Small intestine (tissue), 16 donors: ENCODE measurements at places on chromosomes 6 and 20.

GRCh38 chr20:46122071-46122470 lies 4.0 kb downstream of the CD40 start:
- no peaks in the 10 kb centered on the region for H3K4me1 ChIP-seq
- no peak overlapping the region for H3K27ac ChIP-seq

DNA sequence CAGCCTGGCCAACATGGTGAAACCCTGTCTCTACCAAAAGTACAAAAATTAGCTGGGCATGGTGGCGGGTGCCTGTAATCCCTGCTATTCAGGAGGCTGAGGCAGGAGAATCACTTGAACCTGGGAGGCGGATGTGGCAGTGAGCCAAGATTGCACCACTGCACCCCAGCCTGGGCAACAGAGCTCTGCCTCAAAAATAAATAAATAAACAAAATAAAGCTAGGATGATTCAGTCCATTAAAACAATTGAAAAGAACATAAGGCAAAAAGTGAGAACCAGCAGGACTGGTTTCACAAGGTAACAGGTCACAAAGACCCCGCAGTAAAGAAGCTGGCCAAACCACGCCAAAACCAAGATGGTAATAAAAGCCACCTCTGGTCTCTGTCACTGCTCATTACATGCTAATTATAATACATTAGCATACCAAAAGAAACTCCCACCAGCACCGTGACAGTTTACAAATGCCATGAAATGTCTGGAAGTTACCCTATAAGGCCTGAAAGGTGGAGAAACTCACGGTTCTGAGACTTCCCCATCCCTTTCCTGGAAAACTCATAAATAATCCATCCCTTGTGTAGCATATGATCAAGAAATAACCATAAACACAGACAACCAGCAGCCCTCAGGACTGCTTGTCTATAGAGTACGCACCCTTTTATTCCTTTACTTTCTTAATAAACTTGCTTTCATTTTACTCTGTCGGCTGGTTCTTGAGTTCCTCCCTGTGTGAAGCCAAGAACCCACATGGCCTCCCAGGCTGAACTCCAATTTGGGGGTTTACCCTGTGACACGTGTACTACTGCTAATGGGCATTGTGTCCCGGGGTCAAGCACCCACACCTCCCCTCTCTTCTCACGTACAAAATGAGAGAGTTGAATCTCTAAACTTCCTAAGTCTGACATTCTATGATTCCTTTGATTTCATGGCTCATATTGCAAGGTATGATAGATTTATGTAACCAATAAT lies 10.2 kb downstream of the LAMA4 start:
- DNase-seq, result no peak
- H3K27me3 ChIP-seq, result no peaks in the 10 kb centered on the region
- H3K4me3 ChIP-seq, result no peak overlapping the region
- no peaks in the 10 kb centered on the region for H3K4me1 ChIP-seq

GRCh38 chr6:47004463-47004862 lies 37.7 kb downstream of the ADGRF1 start:
- no peaks in the 10 kb centered on the region for H3K4me1 ChIP-seq
- no peak for DNase-seq
- H3K27me3 ChIP-seq, result no peaks in the 10 kb centered on the region
- H3K36me3 ChIP-seq, result no peaks in the 10 kb centered on the region

DNA sequence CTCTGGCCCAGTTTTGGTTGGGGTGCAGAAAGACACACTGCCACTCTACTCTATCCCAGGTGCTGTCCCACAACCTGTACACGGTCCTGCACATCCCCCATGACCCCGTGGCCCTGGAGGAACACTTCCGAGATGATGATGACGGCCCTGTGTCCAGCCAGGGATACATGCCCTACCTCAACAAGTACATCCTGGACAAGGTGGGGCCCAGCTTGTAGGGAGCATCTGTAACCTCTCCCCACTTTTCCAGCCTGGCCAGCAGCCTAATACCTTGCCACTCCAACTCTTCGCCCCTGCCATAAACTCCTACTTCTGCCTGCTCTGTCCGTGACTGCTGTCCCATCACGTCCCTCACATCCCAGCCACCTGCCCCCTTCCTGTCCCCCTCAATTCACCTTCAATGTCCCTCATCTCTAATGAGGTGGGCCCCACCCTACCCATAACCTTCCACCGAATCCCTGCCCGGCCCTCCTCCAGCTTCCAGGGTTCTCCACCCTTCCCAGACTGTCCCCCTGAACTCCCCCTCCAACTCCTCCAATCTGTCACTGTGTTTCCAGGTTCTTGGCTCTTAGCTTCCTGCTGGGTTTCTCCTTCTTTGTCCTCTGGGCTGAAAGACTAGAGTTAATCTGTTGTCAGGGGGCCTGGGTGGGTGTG lies 12.1 kb downstream of the DEF6 start:
- no peaks in the 10 kb centered on the region for H3K36me3 ChIP-seq
- H3K4me1 ChIP-seq, result no peaks in the 10 kb centered on the region
- H3K4me3 ChIP-seq, result no peak overlapping the region

- H3K4me1 ChIP-seq, result no peaks in the 10 kb centered on the region
- DNase-seq, result peak; percentile 74
- H3K4me3 ChIP-seq, result peak overlapping the region; percentile 57
- H3K36me3 ChIP-seq, result no peaks in the 10 kb centered on the region
- peak overlapping the region; percentile 77 for H3K27ac ChIP-seq
Observed at GRCh38 chr20:31861385-31862156, 8.8 kb downstream of the DUSP15 start.

GRCh38 chr20:54648421-54649142 lies 173.2 kb downstream of the DOK5 start:
- no peak for DNase-seq
- H3K27ac ChIP-seq, result no peak overlapping the region
- no peak overlapping the region for H3K4me3 ChIP-seq
- H3K27me3 ChIP-seq, result no peaks in the 10 kb centered on the region
- H3K36me3 ChIP-seq, result no peaks in the 10 kb centered on the region
- H3K4me1 ChIP-seq, result no peaks in the 10 kb centered on the region

DNA sequence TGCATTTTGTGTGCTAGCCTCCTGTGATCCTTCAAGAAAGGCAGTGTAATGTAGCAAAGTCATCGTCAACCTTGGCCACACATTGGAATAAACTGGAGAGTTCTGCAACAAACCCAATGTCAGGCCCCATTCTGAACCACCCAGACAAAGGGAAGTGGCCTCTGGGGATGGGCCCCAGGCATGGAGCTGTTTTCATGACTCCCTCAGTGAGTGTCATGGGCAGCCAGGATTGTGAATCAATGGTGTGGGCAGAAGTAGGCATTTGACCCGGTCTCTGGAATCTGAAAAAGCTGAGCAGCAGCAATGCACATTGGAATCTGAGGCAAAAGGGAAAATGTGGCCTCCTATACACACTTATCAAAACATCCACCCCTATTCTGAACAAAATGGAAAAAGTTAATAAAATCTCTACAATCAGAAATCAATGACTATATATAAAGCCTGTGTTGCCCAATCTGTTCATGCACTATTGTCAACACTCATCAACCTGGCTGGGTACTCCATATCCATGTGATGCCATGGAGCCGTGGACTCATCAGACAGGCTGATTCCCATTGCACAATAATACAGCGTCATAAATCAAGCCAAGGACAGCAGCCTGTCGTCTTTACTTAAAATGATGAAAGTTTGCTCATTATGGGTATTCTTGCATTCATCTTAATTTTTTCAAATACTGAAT lies 134.9 kb upstream of the STMND1 start:
- H3K27me3 ChIP-seq, result no peaks in the 10 kb centered on the region
- no peaks in the 10 kb centered on the region for H3K4me1 ChIP-seq
- no peak overlapping the region for H3K27ac ChIP-seq
- DNase-seq, result no peak
- no peaks in the 10 kb centered on the region for H3K36me3 ChIP-seq
- H3K4me3 ChIP-seq, result no peak overlapping the region

DNA sequence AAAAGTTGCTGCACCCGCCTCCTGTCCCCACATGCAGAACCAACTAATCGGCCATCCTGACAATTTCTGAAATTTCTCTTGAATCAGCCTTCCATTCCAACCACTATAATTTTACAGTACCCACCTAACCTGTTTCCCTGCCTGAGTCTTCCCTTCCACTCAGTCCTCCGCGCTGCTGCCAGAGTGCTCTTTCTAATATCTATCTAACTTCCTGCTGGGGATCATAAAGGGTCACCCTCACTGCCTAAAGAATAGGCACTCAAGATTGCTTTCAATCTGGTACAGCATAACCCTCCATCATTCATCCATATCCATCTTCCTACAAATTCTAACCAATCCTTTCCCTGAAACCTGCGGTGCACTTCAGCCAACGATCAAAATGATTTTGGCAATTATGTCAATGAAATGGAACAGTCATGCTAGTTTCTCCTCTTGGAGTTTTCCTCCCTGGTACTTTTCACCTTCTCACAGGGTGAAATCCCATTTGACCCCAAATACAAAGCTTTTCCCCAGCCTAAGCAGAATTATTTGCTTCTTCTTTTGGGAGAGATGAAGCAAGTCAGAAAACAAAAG lies 117.5 kb upstream of the BEND6 start:
- no peak for DNase-seq
- H3K27me3 ChIP-seq, result no peaks in the 10 kb centered on the region
- no peaks in the 10 kb centered on the region for H3K4me1 ChIP-seq
- no peak overlapping the region for H3K4me3 ChIP-seq

DNA sequence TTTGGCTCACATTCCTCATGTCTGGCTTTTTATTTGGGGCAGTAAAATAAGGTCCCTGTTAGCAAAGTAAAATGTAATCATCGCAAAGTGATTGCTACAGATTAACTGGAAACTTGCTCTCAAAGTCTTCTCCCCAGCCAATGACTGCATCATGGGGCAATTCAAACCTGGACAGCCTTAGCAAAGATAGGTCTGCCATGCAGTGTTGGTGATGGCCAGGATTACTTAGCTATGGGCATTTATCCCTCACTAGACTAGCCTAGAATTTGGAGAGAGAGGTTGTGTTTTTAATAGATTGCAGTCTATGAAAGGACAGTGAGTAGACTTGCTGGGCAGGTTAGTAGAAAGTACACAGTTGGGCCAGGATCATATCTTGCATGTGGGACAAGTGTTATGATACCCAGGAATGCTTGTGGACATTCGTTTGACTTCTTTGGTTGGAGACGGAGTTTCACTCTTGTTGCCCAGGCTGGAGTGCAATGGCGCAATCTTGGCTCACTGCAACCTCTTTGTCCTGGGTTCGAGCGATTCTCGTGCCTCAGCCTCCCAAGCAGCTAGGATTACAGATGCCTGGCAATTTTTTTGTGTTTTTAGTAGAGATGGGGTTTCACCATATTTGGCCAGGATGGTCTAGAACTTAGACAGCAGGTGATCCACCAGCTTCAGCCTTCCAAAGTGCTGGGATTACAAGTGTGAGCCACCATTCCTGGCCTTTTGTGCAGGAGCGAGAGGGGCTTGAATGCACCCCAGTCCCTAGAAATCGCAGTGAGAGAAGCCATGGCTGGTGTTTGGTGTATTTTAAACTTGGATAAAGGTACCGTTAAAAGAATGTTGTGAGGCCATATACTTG lies 3.4 kb downstream of the RPS12 start:
- DNase-seq, result no peak
- H3K4me1 ChIP-seq, result peaks cover 10% of the 10 kb centered on the region
- no peaks in the 10 kb centered on the region for H3K27me3 ChIP-seq
- peaks cover 17% of the 10 kb centered on the region for H3K36me3 ChIP-seq
- H3K27ac ChIP-seq, result no peak overlapping the region
- no peak overlapping the region for H3K4me3 ChIP-seq

GRCh38 chr6:108253241-108253640 lies 7.6 kb downstream of the SNX3 start:
- no peaks in the 10 kb centered on the region for H3K27me3 ChIP-seq
- no peak for DNase-seq
- H3K4me3 ChIP-seq, result no peak overlapping the region
- H3K27ac ChIP-seq, result no peak overlapping the region
- peaks cover 2% of the 10 kb centered on the region for H3K4me1 ChIP-seq

DNA sequence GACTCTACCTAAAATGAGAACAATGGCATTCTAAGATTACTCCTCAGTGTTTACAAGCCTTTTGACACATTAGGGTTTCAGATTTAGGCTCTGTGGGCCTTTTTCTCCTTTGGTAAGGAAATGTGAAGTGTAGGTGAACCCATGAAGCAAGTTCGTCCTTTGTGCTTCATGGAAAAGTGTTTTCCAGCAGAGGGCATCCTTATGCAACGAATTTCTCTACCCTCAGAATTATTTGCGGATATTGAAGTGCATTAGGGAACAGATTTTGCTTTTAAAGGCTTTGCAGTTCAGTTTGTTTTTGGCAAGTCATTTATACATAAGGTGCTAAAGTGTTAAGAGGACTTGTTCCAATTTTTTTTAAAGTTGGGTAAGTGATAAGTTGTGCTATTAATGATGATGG lies 55.7 kb upstream of the FERMT1 start:
- peak; percentile 58 for DNase-seq
- H3K27me3 ChIP-seq, result no peaks in the 10 kb centered on the region
- H3K36me3 ChIP-seq, result no peaks in the 10 kb centered on the region
- no peak overlapping the region for H3K27ac ChIP-seq

DNA sequence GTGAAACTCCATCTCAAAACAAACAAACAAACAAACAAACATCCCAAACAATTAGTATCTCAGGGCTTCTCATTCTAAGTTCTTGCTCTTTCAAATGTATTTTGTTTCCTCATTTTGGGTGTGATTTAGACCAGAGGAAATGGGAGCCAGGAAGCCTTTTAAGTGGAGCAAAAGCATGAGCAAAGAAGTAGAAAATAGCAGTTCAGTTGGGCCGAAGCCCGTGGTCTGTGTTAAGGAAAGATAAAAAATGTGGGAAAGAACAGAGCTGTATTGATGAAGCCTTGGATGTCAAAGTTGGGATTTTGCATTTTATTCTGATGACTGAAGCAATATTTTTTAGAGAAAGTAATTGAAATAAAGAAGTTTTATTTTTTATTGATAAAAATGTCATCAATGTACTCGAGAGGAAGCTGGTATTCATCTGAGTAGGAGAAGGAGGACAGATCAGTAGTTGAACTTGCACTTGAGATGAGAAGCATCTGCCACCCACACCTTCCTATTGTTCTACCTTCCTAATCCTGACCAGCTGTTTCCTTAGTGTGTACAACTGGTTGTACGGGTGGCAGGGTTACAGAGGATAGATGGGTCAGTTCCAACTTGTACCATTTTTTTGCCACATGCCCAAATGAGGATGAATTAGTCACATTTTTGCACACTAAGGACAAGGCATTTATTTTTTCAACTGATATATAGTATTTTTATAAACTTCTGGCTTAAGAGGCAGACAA lies 56.1 kb downstream of the KIAA0408 start:
- no peak overlapping the region for H3K27ac ChIP-seq
- no peaks in the 10 kb centered on the region for H3K4me1 ChIP-seq
- no peaks in the 10 kb centered on the region for H3K36me3 ChIP-seq
- H3K27me3 ChIP-seq, result no peaks in the 10 kb centered on the region
